Tibial artery (tissue), 4 donors: ENCODE measurements at places on chromosomes 2 and 18.

- no peak for DNase-seq
Observed at GRCh38 chr18:4748975-4749374, 293.9 kb upstream of the DLGAP1 start.

DNA sequence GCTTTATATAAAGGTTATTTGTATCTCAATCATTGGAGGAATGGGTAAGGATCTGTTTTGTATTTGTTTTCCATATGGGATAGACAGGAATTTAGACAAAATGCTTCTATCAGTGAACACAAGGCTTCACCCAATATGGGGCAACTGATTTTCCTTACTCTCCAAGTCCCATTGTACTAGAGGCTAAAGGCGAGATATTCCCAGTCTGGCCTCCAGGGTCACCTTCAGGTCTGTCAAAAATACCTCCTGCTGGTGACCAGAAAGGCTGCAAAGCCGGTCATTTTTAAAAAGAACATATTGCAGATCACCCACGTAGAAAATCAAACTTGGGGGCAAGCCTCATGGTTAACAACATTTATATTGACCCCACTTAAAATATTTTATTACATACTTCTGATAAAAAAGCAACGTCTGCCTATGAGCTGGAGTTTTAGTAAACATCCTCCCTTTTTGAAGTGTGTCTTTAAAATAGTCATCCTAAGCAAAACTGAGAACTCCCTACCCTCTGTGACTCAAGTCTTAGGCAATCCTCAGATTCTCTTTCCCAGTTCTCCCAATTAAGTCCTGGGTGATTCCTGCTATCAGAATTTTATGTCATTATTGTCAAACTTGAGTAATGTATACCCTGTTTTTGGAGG, 276.6 kb downstream of the MREG start:
- DNase-seq = no peak

DNA sequence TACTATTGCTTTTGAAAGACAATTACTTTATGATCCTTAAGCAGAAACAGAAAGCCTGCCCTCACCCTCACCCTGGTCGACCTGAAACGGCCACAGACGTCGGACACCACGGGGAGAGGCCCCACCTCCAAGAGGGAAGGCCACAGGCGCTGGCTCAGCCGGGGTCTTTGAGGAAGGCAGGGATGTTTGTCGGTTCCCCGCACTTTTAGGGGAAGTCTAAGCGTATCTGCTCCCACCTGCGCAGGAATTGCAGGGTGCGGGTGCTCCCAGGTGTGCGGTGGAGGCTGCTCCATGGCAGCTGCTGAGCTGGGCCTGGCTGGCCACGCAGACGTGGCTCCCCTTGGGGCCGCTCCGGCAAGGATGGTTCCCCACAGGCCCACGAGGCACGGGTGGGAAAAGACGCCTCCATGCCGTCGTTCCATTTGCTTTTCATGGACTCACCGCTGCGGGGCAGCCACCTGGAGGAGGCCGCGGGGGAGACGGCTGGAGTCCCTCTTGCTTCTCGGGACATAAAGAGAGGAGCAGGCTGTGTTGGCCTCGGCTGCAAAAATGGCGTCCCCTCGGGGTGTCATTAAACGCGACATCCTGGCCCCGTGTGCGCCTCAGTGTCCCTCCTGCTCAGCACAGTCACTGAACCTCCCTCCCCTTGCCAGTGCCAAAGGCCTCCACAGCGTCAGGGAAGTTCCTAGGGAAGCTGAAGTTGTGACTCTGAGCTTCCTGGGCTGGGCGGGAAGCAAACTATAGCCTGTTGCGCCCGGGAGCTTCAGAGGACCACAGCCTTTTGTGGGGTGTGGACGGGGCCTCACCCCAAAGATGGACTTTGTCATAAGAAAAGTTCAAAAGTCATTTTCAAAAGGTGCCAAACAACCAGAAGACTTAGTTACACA, 63.4 kb downstream of the NFATC1 start:
- no peak for DNase-seq

DNA sequence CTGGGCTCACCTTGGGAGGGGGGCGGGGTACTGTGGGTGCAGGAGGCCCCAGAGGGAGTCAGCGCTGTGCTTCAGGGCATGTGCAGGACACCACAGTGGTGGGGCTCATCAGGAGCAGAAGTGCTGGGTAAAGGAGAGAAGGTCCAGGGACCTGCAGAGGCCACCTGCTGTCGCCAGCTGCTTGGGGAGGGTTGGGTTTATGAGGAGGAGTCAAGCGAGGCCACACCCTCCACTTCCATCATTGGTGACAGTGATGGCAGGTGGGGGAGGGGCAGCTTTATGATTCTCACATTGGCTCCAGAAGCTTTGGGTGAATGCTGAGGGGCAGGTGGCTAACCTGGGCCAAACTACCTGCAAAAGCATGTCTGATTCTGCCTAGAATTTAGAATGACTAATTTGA, 392.6 kb downstream of the HRH4 start:
- DNase-seq = no peak

GRCh38 chr18:45569566-45570275, 45.6 kb upstream of the SLC14A2 start:
- DNase-seq = no peak
